ENCODE measurements at places on chromosomes 12 and 14.

DNA sequence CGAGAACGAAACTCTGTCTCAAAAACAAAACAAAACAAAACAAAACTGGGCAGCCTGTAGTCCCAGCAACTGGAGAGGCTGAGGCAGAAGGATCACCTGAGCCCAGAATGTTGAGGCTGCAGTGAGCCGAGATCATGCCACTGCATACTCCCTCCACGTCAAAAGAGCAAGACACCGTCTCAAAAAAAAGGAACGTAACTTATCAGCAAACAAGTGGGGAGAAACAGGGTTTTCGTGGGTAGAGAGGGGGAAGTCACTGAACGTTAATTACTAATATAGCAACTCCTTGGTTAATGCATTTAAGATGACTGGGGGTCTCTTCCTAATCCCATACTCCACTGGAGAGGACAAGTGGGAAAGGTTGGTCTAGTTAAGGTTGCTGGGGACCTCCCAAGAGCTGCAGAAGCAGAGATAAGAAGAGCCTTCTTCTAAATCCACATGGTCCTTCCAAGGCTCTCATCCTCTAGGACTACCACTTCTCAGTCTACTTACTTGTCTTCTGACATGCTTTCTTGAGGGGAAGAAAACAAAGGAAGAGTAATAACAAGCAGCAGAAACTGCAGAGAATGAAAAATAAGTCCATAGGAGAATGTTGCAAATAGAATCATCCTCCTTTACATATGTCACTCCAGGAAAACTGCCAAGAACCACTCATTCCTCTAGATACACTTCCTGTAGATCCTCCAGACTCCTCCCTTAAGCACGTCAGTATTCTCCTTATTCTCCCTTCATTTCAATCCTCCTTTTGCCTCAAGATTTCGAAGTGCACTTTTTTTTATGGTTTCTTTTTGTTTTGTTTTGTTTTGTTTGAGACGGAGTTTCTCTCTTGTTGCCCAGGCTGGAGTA, 5.8 kb downstream of the NUMB start:
- no peak for DNase-seq

- DNase-seq: no peak
These were observed 117.7 kb downstream of the OTOGL start for GRCh38 chr12:80217011-80217535.

- DNase-seq: no peak
These were observed 197.5 kb upstream of the TMEM132C start for GRCh38 chr12:128069359-128069997.

- DNase-seq: no peak
These were observed 919 bp downstream of the PSMA3 start for GRCh38 chr14:58245562-58245961.

DNA sequence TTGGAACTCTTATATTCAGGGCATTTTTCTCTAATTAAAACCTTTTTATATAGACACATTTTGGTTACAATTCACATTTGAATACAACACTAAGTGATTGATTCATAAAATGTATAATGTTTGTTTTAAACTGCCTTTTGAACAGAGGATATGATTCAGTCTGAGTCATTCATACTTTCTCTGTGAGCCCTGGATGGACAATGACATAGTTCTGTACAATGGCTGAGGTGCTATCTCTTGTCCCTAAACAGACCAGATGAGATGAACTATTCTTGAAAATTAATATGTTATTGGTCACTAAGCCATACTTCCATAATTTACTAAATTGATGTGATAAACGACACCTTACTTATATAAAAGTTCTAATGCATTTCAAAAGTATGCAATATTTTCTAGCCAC, 199.7 kb upstream of the ATXN7L3B start:
- no peak for DNase-seq

GRCh38 chr12:125329239-125330102, 264.2 kb downstream of the AACS start:
- no peak for DNase-seq

DNA sequence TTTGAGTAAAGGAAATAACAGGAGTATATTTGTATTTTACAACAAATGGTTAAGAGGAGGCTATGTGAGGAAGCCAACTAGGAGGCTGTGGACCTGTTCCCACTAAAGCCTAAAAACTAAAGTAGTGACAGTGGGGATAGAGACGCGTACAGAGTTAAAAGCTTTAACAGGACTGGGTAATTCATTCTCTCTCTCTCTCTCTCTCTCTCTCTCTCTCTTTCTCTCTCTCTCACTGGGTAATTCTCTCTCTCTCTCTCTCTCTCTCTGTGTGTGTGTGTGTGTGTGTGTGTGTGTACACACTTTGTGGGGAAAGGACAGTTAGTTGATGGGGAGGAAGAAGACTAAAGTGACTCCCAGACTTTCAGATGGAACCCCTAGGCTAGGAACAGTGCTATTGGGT, 16.3 kb downstream of the ERC1 start:
- DNase-seq: no peak

DNA sequence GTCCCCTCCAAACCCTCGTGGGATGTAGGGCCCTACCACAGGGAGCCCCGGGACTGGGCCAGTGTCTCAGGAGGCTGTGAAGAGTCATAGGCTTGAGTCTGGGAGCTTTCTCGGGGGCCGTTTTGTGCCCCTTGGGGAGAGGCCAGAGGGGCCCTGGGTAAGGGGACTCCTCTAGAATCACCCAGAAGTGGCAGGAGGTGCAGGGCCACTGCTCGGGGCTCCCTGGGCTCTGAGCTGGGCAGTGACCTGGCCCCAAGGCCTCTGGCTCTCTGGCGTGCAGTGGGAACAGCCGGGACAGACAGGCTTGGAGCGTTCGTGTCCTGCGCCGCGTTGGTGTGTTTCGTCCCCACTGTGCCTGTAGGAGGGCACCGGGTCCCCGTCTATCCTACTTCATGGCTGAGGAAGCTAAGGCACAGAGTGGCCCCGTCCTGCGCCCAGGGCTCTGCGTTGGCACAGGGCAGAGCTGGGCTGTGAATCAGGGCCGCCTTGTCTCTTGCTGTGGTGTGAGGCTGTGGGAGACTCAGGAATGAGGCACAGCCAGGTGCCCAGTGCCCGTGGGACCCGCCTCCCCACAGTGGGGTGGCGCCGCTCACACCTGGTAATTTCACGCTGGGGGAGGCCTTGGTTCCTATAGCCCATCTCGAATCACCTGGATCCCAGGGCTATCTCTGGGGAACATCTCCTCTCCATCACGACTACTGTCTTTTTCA, 23.8 kb upstream of the KIF26A start:
- DNase-seq: no peak

DNA sequence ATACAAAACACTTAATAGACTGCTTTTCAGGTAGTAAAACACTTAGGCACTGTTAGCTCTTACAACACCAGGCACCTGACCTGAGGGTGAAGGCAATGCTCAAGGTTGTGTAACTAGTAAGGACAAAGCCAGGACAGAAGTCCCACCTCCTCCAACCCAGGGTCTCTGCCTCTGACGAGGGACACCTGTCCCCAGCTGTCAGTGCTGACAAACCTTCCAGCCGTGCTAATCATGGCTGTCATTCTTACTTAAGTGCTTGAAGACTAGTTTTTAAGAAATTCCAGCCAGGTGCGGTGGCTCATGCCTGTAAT, 62.5 kb upstream of the MAX start:
- DNase-seq: no peak

DNA sequence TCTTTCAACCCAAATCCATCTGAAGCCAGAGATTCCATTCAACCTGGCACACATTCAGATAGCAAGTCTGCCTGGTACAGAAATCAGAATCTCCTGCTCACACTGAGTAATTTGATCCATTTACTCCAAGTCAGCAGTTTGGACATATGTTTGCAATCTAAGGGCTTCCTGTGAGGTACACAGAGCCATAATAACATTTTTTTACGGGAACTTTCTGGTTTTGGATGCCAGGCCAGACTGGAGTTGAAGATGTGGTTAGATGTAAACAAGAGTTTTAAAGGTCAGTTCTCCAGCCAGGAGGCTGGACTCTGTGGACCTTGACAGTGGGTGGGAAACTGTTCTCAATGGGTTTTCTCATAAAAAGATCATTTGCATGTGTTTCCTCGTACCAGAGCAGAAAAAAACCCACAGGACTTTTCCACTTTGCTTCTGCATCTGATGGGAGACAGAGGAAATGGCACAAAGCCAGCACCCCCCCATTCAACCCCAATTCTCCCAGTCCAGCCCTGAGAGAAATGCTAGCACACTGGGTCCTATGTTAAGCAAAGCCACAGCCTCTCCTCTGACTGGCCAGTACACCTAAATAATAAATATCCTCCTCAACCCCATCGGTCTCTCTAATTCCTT, 17.7 kb upstream of the TSPAN11 start:
- DNase-seq: no peak

- no peak for DNase-seq
These were observed 379.6 kb downstream of the LRIG3 start for GRCh38 chr12:58540480-58541299.

- no peak for DNase-seq
These were observed 348 bp upstream of the SSTR1 start for GRCh38 chr14:38207377-38207735.

GRCh38 chr12:122860040-122860853, 25.0 kb downstream of the HIP1R start:
- DNase-seq: peak; percentile 83

DNA sequence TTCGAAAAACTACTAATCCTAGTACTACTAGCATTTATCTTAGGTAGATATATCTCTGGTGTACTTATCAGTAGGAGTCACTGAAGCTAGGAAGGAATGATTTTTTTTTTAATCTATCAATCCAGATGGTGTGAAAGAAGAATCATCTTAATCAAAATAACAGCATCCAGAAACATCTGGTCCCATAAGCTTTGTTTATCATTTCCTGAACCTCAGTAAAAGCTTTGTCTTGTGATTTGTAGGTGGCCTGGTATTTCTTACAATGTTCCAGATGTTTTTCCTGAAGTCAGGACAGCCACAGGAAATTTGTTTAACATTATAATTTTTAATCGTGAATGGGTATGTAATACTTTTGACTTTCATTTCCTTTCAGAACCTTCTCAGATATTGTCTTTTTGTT, 28.0 kb upstream of the LUM start:
- no peak for DNase-seq

DNA sequence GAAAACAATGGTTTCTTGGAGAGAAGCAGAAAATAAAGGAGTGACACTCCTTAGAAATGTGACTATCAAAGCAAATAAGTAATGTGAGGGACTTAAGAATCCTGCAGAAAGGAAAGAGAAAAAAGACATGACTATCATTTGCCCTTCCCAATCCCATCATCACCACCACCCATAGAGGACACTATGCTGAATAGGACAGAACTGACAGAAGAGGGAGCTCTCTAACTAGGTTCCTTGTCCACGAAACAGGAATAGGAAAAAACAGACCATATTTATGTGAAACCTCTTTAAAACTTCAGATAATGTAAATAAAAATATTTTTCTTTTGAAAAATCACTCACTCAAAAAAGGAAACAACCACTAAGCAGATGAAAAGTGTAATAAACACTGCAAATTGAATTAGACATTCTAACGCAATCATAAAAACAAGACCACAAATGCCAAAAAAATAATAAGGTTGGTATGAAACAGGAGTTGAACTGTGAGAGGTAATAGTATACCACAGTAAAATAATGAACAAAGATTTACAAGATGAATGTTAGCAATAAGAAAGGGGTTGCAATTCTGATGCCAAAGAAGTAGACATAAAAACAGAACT, 24.1 kb downstream of the KLRD1 start:
- peak; percentile 55 for DNase-seq

DNA sequence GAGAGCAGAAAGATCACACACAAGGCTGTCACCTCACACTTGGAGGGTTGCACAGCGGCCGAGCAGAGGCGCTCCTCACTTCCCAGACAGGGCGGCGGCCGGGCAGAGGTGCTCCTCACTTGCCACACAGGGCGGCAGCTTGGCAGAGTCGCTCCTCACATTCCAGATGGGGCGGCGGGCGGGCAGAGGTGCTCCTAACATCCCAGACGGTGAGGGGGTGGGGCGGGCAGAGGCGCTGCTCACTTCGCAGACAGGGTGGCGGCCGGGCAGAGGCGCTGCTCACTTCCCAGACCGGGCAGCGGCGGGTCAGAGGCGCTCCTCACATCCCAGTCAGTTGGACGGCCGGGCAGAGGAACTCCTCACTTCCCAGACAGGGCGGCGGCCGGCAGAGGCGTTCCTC, 9.1 kb downstream of the TMBIM4 start:
- DNase-seq: no peak

- no peak for DNase-seq
These were observed 711 bp downstream of the ANO4 start for GRCh38 chr12:100795174-100795799.

GRCh38 chr14:23055621-23056144, 1.6 kb downstream of the CDH24 start:
- DNase-seq: no peak

DNA sequence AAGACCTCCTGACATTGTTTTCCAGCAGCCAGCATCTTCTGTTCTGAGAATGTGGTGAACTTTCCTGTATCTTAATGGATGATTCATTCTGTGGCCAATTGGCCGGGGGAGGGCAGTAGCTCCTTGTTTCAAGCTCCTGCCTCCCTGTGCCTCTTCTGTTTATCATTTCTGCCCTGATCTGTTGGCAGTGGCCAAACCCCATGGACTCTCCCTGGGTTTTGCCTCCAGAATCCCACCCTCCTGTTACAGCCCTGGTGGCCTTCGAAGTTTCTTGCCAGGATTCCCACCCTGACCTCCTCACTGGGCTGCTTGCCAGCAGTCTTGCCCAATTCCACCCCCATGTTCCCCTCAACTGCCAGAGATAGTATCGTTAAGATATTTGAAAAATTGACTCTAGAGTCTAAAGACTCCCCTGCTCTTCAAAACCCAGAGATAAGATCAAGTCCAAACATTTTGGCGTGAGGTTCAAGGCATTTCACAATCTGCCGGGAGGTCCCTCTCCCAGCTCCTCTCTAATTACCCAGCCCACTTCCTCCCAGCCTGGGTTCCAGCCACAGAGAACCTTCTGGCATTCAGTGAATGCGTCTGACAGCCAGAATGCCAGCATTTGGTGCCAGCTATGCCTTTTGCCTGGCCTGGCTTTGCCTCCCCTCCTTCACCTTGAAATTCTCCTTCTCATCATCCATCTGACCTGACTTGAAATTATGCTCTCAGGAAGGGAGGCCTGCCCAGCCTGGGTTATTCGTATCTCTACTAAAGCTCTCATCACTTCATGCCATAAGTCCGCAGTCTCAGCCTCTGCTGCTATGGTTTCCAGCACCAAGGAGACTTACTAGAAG, 37.7 kb upstream of the TXNRD1 start:
- no peak for DNase-seq

DNA sequence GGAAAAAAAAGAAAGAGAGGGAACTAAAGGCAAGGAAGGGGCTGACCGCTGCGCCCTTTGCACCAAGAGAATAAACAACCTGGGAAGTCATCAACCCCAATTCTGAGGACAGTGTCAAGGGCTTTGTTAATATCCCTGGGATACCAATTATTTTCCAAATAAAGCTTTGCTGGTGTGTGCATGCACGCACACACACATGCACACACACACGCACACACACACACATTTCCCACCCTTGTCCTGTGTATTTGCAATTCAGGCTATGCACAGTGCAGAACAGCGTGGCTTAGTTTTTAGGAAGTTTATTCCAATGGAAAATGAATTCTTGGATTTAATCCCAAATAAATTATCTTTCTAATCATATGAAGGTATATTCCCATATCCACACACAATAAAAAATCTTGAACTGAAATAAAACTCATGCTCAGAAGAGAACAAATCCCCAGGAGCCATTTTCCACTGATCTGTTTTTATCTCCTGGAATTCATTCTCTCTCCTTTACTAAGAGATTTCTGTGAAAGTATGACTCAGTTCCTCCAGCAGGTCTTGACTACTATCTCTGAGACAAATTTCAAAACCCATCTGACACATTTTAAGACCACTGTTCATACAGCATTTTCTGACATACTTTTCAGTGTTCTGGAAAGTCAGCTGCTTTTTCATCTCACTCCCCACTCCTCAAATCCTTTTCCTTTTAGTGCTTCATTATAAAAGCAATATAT, 334.4 kb upstream of the ATP2B1 start:
- DNase-seq: no peak
